ENCODE measurements at places on chromosomes 12 and 14. TPM values are rescaled to one million over a fixed set of nuclear protein-coding genes. Genes with fewer than 3 reads are reported as not detected.
A peak's percentile ranks its signal among the peaks of the same experiment; 100 is the strongest.

Gene PPP1R36
- polyA plus RNA-seq: 3.2 TPM

Gene PRB2
- polyA plus RNA-seq: not detected

- H3K4me3 ChIP-seq: peak overlapping the region; percentile 39
- H3K27me3 ChIP-seq: no peaks in the 10 kb centered on the region
- no peak for DNase-seq
- peak overlapping the region; percentile 96 for H3K27ac ChIP-seq
- H3K36me3 ChIP-seq: peaks cover 12% of the 10 kb centered on the region
- peaks cover 77% of the 10 kb centered on the region for H3K4me1 ChIP-seq
Observed at GRCh38 chr12:6771509-6772330, 600 bp upstream of the LAG3 start.

GRCh38 chr14:50812180-50812579, 18.8 kb downstream of the NIN start:
- H3K4me3 ChIP-seq: no peak overlapping the region
- no peak overlapping the region for H3K27ac ChIP-seq
- DNase-seq: no peak
- peaks cover 25% of the 10 kb centered on the region for H3K4me1 ChIP-seq

- no peaks in the 10 kb centered on the region for H3K4me1 ChIP-seq
- H3K36me3 ChIP-seq: peaks cover 92% of the 10 kb centered on the region
- DNase-seq: no peak
- H3K27ac ChIP-seq: no peak overlapping the region
- H3K4me3 ChIP-seq: no peak overlapping the region
Observed at GRCh38 chr14:103488960-103489359, 33.7 kb downstream of the CKB start.

DNA sequence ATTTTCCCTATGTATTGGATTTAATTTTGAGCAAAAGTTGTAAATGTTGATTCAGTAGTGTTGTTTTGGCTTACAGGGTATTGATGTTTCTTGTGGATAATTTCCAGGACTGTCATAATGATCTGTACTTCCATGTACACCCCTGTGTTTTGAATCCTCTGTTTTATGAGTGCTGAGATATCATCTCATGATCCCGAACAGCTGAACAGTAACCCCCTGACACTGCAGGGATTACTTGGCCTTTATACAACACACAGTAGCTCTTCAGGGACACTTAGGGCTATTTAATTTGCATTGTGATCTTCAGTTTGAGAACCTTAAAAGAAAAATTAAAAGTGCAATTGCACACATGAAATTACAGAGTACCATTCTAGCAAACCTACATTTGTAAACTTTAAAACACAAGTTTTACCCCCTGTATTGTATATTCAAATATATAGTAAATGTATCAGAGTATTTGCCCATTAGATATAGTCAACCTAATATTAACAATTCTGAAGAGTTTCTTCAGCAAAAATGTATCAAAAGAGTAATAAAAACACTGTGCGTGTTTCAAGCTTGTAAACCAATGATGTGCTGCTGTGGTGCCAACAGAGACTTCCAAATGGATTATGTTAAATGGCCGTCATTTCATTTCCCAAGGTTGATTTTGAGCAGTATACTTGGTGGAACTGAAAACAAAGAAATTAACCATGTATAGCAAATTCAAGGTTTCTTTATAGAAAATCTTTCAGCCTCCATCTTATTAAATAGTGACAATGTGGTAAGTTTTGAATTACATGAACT, 27.9 kb upstream of the MYF6 start:
- DNase-seq: no peak
- no peaks in the 10 kb centered on the region for H3K36me3 ChIP-seq
- no peak overlapping the region for H3K4me3 ChIP-seq
- no peak overlapping the region for H3K27ac ChIP-seq
- no peaks in the 10 kb centered on the region for H3K4me1 ChIP-seq
- H3K27me3 ChIP-seq: no peaks in the 10 kb centered on the region

DNA sequence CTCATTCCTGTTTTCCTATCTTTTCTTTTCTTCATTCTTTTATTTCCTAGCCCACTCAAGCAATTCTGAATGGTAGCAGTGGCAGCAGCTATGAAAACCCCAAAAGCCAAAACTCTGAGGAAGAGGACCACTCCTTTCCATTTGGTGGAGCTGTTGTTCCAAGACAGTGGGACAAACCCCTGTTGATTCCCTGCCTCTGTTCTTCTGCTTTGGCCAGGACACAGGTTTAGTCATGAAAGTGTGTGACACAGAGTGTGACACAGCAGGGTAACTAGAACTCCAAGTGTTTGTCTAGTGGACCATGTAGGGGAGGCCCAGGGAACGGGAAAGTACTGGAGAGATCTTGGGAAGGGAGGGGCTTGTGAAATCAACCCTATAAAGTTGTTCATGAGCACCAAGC, 71.1 kb downstream of the PTCSC3 start:
- DNase-seq: no peak
- no peaks in the 10 kb centered on the region for H3K36me3 ChIP-seq
- H3K4me1 ChIP-seq: no peaks in the 10 kb centered on the region
- no peaks in the 10 kb centered on the region for H3K27me3 ChIP-seq
- no peak overlapping the region for H3K27ac ChIP-seq
- H3K4me3 ChIP-seq: no peak overlapping the region

- no peak overlapping the region for H3K4me3 ChIP-seq
- H3K27ac ChIP-seq: no peak overlapping the region
- no peak for DNase-seq
- no peaks in the 10 kb centered on the region for H3K36me3 ChIP-seq
Observed at GRCh38 chr12:68939505-68939904, 6.5 kb upstream of the CPM start.

DNA sequence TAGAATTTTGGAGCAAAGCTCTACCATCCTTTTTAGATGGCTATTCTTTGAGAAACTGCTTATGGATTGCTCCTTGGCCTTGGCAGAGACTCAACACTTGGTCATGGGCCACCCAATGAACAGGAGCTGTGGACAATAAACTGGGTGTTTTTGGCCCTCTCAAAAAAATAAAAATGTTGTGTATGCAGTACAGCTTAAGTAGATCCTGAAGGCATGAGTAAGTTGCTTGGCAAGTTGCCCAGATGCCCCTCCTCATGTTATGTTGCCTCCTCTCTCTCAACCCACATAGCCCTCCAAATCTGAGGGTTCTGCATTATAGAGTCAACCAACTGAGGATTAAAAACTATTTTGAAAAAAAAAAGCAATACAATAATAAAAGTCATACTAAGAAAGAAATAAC, 124.9 kb downstream of the ATP23 start:
- H3K4me1 ChIP-seq: no peaks in the 10 kb centered on the region
- no peak overlapping the region for H3K27ac ChIP-seq
- no peak overlapping the region for H3K4me3 ChIP-seq
- H3K36me3 ChIP-seq: no peaks in the 10 kb centered on the region

GRCh38 chr12:93943780-93944179, 204.6 kb upstream of the PLXNC1 start:
- H3K27me3 ChIP-seq: no peaks in the 10 kb centered on the region
- DNase-seq: no peak
- H3K36me3 ChIP-seq: no peaks in the 10 kb centered on the region
- no peak overlapping the region for H3K4me3 ChIP-seq

DNA sequence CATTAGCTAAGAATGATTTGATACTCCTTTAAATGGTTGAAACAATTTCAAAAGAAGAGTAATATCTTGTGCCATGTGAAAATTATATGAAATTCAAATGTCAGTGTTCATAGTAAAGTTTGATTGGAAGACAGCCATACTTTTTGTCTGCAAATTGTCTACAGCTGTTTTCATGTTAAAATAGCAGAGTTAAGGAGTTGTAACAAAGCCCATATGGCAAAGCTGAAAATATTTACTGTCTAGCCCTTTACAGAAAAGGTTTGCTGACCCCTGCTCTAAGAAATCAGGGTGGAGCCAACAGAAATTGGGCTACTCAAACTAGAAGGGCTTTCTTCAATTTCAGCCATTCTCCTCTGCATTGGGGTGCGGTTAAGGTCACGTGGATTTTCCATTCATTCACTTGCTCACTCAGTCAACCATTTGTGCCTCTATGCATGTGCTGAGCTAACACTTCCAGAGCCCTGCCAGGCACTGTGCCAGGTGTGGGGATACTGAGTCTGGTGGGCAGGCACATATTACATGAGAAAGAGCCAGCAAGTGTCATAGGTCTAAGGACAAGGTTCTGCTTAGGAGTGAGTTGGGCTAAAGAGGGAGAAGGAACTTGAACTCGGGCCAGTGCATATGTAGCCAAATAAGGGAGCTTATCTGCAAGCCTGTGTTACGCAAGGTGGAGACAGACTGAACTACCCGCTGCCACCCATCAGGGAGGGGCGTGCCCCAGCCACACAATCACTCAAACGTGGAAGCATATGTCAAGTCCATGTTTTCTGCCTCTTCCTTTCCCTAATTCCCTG, 139.8 kb upstream of the NOS1 start:
- no peak overlapping the region for H3K27ac ChIP-seq
- DNase-seq: peak; percentile 84
- H3K4me3 ChIP-seq: no peak overlapping the region

GRCh38 chr12:122981036-122981471, 573 bp downstream of the ARL6IP4 start:
- DNase-seq: no peak
- peaks cover 85% of the 10 kb centered on the region for H3K4me1 ChIP-seq
- H3K27ac ChIP-seq: peak overlapping the region; percentile 90
- H3K4me3 ChIP-seq: peak overlapping the region; percentile 100
- peaks cover 48% of the 10 kb centered on the region for H3K36me3 ChIP-seq

DNA sequence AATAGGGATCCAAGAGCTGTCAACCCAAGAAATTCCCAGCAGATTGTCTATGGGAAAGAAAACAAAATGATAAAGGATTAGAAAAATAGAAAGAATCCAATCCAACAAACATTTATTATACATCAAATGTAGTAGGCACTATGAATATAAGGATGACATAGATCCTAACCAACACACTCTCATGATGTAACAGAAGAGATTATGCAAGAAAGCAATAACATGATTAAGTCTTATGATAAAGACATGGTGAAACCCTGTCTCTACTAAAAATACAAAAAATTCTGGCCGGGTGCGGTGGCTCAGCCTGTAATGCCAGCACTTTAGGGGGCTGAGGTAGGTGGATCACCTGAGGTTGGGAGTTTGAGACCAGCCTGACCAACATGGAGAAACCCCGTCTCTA, 2.7 kb downstream of the MED6 start:
- no peak overlapping the region for H3K4me3 ChIP-seq
- peaks cover 42% of the 10 kb centered on the region for H3K4me1 ChIP-seq
- DNase-seq: no peak
- peaks cover 32% of the 10 kb centered on the region for H3K36me3 ChIP-seq
- no peak overlapping the region for H3K27ac ChIP-seq
